ENCODE measurements at places on chromosomes 5 and 9.

DNA sequence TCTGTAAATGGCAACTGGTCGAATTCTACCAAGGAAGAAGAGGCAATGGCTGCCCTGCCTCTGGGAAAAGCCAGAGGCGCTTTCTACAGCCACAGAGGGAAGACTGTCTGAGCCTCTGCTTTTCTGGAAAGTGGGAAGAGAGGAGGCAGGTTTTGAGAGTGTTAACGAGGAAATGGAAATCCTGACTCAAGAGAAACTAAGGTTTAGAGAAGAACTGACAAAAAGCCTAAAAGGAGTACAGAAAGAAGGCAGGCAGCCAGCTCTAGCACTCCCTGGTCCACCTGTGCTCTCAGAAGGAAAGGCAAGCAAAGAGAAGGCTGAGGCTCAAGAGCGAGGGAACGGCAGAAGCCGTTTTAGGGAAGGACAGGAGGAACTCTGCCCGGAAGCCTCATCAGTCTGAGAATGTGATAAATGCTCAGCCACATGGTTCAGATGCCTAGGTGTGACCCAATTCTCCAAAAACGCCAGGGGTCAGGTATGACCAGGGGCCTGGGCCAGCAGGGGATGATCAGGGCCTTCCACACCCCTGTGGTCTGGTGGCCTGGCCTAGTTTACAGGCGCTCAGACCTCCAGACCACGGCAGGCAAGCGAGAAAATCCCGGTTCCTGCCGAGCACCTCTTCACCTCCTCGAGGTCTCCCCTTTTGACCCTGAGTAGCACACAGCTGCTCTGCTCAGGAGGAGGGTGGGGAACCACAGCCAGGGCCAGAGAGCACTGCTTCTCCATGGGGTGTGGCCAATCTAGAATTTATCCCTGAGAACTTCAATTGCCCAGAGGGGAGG lies 79.9 kb upstream of the FBXW11 start:
- no peak for DNase-seq

GRCh38 chr5:53671447-53671846 lies 111.0 kb downstream of the NDUFS4 start:
- DNase-seq = no peak

DNA sequence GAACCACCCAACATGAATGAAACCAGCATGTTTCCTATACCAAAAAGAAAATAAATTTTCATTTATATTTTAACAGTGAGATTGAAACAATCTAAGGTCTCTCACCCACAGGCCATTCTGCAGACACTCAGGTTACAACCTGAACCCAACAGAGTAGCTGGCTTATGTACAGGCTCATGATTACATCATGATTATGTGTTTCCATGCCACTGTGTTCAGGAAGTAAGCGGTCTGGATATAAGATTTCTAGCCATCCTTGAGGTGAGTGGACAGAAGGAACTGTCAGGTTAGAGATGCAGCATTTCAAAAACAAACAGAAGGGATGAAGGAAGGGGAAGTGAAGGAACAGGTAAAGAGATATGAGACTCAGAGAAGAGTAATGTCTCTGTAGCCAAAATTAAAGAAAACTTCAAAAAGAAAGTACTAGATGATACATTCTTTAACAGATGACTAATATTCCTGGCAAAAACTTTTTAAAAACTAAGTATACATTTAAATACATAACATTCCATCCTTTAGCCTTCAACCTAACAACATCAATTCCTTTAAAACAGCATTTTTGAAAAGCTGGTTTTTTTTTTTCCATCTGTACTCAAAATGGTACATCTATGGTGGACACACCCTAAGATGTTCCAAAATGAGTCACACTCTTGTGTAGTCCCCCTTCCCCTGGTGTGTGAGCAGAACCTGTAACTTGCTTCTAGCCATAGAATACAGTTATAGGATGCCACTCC lies 119.8 kb downstream of the LPAR1 start:
- DNase-seq = no peak

DNA sequence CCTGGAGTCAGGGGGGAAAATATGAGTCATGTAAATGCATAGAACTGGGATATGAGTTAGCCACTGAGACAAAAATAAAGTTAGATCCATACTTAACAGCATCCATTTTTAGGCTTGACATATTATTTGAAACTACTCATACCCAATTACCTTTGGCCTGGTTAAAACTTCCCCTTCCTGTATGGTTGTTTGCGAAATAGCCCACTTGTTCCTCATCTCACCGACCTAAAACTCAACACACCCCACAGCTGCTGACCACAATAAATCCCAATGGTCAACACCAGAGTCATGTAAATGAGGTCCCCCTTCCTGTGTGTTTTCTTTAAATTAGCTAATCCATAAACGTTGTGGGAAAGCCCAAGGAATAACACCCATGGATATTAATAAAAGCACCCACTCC lies 55.2 kb upstream of the TMEM215 start:
- DNase-seq = no peak

DNA sequence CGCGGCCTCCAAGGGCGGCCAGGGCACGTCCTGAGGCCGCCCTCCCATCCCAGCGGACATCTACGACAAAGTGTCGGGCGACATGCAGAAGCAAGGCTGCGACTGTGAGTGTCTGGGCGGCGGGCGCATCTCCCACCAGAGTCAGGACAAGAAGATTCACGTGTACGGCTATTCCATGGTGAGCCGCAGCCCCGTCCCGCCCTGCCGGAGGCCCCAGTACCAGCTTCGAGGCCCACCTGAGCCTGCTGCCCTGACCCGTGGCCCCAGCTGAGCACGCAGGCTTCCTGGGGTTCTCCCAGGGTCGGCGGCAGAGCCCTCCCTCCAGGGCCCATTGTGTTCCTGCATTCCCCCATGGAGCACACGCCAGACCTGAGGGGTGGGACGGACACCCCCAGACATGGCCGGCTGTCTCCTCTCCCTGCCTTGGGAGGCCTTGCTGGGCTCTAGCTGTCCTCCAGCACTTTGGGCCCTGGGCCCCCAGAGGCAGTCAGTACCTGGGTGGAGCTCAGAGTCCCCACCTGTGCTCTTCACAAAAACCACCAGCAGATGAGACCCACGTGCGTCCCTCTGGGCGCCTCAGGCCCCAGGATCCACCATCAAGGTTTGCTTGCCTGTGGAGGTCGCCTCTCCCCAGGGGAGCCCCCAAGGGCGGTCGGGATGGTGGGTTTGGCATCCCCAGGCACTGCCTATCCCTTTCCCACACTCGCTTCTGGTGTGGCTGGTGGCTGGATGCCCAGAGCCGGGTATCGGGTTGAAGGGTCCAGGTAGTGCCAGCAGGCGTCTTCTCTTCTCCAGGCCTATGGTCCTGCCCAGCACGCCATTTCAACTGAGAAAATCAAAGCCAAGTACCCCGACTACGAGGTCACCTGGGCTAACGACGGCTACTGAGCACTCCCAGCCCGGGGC lies 1.0 kb downstream of the PHPT1 start:
- DNase-seq = no peak

DNA sequence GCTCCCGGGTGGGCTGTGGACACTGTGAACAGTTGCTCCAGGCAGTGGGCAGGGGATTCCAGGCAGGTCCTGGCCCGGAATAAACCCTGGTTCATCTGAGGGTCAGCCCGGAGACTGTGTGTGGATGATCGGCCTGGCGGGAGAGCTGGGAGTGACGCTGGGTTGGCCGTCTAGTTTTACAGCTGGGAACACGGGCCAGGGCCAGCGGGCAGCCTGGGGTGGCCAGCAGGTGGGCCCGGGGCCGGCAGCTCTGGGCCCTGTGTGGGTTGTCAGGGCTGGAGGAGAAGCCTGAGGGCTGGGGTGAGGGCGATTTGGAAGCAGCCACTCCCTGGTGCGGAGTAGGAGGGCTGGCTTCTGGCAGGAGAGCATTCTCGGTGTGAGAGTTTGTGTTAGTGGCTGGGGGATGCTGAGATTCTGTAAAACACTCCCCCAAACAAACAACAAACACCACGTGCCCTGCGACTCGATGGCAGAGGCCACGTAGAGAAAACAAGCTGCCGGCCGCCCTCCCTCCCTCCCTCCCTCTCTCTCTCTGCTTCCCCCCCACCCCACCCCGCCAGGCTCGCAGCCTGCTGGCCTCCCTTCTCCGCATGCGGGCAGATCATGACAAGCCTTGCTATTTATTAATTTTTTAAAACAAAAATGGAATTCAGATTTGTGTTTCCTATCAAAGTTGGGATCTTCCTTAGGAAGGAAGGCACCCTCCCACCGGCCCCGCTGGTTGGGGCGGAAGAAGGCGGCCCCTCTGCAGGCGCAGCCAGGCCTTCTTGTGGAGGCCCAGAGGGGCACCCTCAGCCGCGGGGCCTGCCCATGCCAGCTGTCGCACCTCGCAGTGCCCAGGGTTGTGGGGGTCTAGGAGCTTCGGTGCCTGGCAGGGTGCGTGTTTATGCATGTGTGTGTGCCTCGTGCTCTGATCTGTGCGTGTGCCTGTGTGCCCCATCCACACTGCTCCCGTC lies 49.5 kb downstream of the RXRA start:
- DNase-seq = no peak

DNA sequence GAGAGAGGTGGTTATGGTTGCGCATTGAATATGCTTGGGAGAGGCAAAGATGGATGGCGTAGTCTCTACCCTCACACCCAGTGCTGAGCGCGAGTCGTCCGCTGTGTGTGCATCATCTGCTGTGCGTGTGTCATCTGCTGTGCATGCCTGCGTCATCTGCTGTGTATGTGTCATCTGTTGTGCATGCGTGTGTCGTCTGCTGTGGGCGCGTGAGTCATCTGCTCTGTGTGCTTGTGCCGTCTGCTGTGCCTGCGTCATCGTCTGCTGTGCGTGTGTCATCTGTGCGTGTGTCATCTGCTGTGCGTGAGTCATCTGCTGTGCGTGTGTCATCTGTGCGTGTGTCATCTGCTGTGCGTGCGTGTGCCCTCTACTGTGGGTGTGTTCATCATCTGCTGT lies 68.0 kb upstream of the IRX4 start:
- no peak for DNase-seq

DNA sequence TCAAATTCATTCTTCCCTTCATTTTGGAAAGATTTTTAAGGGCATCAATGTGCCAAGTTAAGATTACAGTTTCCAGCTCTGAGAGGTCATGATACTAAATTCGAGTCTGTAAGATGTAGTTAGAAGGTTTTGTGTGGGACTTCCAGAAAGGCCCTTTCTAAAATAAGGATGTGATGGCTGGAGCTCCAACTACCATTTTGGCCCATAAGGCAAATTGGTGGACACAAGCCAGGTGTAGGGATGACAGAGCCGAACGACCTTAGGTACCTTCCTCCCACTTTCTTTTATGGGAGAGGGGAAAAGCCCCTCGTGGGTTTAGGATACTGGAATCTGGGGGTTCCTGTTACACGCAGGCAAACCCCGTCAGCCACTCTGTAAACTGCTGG lies 54.3 kb upstream of the PTPDC1 start:
- DNase-seq = no peak

DNA sequence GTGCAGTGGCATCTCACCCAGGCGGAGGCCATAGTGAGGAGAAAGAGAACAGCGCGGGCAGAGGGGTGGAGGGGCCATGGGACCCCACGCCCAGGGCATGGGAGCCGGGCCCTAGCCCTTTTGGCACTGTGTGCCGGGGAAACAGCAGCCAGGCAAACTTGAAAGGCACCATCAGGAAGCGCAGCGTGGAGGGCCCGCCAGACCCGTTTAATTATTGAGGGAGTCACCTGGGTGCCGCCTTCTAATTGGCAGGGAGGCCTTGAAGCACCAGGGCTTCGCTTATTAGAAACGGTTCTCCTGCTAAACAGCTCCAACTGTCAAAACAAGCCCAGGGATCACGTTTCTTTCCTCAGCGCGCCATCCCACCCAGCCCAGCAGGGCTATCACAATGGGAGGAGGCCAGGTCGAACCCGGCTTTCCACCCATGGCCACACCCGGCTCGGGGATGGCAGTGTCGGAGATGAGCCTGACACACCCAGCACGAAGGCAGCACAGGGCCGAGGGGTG lies 104.6 kb upstream of the SARDH start:
- DNase-seq = no peak

GRCh38 chr5:107381189-107381856 lies 289.4 kb downstream of the EFNA5 start:
- DNase-seq = no peak

GRCh38 chr9:37410354-37410861 lies 12.1 kb upstream of the GRHPR start:
- no peak for DNase-seq

GRCh38 chr9:112327718-112328450 lies 5.5 kb downstream of the PTBP3 start:
- DNase-seq = no peak
